ENCODE measurements at places on chromosomes 6 and 20.

DNA sequence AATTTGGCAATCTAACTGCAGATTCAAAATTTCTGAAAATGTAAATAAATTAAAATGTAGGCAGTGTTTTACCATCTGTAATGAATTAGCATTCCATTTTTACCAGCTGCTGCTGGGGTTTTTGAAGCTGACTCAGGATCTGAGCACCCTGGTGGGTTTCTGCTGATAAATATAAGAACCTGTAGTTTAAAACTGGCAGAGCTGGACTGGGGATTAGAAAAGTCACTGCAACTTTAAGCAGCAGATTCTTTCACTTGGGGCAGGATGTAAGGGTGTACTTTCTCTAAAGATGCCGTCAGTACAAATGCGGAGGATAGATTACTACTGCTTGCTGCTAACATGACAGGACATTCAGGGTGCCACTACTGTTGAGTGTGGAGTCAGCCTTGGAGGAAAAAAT, 341.8 kb downstream of the CDKAL1 start:
- no peak for DNase-seq

DNA sequence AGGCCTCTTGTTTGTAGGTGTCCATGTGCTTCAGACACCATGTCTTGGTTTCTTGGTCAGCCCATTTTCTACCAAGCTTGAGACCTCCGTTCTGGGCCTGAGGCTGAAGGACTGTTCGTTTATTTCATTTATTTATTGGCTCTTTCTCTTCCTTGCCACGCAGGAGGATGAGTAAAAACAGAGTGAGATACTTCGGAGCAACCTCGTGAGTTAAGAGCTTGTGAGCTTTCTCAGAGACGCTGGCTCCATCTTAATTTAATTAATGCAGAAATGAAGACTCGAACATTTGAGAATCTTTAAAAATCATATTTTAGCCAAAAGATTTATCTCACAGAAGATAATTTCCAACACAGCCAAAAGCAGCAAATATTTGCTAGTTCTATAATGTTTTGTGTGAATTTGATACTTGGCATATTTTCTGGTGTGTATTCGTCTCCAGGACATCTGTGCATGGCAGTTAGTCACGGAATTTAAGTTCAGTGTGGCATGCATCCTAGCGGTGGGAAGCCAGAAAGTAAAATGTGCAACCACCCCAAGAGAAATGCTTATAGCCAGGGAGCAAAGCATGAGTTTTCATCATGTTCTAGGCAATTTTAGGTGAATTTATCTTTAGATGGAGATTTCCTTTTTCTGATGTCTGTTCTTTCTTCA, 76.0 kb downstream of the THBS2 start:
- DNase-seq: peak; percentile 0

DNA sequence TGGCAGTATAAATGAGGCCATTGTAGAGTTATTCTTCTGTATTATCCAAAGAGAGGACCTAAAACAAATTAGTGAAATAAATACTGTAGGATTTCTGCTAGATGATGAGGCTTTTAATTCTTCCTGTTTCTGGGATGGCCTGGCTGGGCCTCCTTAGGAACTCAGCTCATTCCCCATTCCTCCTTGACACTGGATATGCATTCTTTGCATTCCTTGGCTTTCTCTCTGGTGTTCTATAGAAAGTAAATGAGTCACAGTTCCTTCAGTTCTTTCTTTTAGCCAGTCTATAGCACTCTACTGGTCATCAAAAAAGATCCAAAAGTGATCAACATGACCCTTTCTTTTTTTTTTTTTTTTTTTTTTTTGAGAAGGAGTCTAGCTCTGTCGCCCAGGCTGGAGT, 8.6 kb downstream of the OR10C1 start:
- no peak for DNase-seq

DNA sequence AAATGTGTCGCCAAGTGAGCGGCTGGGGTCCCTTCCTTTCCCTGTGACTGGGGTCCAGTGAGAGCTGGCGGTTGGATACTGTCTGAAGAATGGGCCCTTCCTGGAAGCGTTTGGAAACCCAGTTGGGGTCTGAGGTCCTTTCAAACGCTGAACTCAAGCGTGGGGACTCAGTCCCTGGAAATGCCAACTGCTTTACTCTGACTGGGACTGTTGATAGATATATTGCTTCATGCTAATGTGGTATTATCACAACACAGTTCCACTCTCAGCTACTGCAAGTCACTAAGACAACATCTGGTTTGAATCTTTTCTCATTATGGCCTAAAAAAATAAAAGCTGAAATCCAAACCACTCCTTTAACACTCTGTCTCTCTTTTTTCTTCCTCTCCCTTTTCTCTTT, 23.7 kb upstream of the PSMF1 start:
- no peak for DNase-seq

GRCh38 chr20:40416274-40416673, 272.8 kb downstream of the MAFB start:
- DNase-seq: peak; percentile 92

- DNase-seq: no peak
Observed at GRCh38 chr6:127576874-127577273, at the start of gene C6orf58. Gene C6orf58 (plus strand): TSS chr6:127577174. CDS start chr6:127577186, 12 bp downstream.

GRCh38 chr20:45576995-45577394, 2.1 kb downstream of the WFDC8 start:
- no peak for DNase-seq

- DNase-seq: no peak
Observed at GRCh38 chr20:25544311-25544710, 41.0 kb downstream of the NINL start.

- no peak for DNase-seq
Observed at GRCh38 chr6:27757307-27757706, 154.9 kb downstream of the OR2B2 start.

DNA sequence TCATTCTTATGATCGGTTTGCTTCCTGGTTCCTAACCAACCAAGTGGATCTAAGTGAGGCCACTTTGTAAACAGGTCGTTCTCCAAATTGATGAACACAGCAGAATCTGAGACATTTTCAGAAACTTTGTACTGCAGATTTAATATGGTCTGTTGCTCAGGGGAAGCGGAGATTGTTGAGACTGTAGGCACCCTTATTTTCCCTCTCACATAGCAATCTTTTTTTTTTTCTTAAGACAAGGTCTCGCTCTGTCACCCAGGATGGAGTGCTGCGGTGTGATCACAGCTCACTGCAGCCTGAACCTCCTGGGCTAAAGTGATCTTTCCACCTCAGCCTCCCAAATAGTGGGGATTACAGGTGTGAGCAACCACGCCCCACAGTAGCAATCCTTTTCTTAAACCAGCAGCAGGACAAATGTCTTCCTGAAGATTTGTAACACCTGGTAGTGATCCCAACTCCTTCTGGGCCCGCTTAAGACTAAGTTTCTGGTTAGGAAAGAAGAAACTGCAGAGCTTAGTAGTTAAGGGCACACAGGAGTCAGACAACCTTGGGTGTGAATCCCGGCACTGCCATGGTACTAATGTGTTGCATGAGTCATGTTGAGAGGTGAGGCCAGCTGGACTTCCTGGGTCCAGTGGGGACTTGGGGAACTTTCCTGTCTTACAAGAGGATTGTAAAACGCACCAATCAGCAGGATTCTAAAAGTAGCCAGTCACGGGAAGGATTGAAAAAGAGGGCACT, 48.4 kb upstream of the EZR start:
- no peak for DNase-seq

DNA sequence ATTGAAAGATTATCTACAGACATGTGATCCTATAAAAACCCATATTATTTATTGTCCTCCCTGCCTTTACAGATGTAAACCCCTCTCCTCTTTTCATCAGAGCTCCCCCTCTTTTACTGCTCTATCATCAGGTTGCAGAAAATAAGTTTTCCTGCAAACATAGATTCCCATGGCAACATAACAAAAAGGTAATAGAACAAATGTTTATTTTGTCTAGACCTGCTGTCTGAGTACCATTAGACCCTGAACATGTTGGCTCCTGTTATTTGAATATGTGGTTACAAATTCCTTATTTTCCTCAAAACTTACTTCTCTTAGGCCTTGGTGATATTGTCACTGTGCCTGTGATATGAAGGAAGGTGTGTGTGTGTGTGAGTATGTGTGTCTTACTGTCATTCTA, 11.5 kb downstream of the MAPK14 start:
- DNase-seq: no peak

DNA sequence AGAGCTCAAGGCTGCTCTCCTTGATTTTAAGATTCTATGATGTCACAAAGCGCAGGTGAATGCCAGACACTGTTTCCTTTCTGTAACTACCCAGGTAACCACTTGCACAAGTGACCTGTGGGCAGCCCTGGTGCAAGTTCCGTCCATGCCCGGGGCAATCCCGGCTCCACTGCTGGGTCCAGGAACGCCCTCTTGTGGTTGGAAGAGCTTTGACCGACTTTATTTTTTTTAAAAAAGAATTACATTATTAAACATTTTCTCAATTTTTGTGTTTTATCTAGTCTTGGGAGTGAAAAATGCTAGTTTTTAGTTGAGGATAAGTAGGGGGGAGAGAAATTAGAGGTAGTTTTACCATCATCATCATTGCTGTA, 695.2 kb downstream of the QKI start:
- DNase-seq: no peak

DNA sequence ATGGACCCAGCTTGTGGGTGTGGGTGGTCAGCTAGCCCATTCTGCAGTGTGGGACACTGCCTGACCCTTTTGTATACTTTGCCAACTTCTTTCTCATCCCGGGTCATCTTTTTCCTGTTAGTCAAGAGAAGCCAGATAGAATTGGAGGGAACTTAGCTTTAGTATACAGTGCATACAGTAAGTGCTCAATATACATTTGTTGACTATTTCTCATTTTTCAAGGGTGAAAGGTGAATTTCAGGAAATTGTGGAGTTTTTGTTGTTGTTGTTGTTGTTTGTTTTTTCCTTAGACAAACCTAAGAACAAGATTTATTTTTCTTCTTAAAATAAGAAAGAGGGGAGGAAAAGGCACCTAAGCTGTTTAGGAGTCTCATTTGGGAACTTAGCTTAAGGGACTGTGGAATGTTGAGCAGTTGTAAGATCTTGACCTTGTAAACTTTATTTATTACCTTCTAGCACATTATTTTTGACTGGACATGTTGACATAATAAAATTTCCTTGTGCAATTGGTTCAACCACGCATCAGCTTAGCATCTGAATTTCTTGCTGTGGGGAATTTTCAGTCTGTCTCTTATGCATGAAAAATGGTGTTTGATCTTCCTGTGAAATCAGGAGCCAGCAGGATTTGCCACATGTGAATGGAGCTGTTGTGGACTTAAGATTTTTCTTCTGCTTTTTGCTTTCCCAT, 113.6 kb downstream of the ARID1B start:
- DNase-seq: no peak

DNA sequence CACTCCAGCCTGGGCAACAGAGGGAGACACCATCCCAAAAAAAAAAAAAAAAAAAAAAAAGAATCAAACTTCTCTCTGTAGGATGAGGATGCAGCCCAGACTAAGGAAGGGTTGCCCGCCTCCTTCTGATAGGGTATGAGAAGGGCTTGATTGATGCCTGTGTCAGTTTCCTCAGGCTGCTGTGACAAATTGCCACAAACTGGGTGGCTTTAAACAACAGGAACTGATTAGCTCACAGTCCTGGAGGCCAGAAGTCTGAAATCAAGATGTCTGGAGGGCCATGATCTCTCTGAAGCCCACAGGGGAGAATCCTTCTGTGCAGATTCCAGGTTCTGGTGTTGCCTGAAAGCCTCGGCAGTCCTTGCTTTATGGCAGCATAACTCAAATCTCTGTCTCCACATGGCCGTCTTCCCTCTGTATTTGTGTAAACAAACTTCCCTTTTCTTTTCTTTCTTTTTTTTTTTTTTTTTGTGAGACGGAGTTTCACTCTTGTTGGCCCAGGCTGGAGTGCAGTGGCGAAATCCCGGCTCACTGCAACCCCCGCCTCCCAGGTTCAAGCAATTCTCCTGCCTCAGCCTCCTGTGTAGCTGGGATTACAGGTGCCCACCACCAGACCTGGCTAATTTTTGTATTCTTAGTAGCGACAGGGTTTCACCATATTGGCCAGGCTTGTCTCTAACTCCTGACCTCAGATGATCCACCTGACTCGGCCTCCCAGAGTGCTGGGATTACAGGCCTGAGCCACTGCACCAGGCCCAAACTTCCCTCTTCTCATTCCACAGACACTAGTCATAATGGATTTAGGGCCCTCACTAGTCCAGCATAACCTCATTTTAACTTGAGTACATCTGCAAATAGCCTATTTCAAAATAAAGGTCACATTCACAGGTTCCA, 11.2 kb upstream of the CDK19 start:
- DNase-seq: no peak

Data from RWPE2 (cell line).